COR-L47 (cell line): ENCODE measurements at places on chromosomes 7 and 10.

DNA sequence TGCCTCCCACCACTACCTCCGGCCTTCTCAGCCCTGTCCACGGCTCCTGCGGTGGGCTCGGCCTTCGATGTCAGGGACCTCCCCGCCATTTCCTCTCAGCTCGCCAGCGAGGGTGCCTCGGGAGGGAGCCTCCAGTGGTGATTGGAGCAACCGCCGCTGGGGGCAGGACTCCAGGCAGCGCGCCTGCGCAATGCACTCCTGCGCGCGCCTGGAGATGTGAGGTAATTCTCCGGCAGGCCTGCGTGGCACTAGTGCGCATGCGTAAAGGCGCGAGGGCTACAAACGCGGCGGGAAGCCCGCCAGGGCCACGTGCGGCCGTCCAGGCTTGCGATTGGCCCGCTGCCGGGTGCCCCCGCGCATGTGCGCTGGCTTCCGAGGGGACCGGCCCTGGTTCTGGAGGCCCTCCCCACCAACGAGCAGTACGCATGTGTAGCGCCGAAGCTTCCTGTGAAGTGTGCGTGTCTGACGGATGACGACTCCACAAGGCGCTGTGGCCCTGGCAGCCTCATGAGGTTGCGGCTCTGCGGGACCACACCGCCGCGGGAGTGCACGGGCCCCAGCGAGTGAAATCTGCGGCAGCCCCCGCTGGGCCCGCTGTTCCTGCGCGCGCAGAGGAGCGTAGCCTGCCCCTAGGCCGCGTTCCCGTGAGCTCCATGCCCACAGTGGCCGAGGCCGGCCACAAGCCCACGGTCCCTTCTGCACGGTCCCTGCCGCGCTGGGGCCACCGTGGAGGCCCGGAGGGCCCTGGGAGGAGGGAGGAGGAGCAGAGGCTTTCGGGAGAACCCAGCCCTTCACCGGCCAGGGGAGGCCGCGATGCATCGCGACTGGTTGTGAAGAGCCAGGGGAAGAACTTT is at the start of gene SYCE1:
Gene SYCE1 (minus strand): TSS at position 143 of the 854 bp plus-strand sequence. CDS start 54 bp downstream, at position 89.
- DNase-seq = no peak

DNA sequence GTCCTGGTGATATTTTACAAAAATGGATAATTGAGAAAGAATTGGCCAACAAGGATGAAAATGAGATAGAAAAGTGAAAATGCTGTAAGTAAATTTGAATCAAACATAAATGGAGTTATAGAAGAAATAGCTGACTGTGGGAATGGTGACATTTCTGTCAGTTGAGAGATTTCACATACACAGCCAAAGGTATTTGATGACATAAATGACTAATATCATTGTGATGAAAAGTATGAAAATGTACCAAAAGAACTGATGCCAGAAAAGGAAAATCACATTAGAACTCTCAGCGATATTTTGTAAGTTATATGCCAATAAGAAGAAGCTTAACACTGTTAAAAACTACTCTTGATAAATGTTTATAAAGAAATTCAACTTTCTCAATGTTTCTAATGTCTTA is 54.9 kb downstream of the TFPI2 start:
- no peak for DNase-seq

GRCh38 chr7:2908103-2908683 is 64.1 kb upstream of the GNA12 start:
- DNase-seq = no peak

DNA sequence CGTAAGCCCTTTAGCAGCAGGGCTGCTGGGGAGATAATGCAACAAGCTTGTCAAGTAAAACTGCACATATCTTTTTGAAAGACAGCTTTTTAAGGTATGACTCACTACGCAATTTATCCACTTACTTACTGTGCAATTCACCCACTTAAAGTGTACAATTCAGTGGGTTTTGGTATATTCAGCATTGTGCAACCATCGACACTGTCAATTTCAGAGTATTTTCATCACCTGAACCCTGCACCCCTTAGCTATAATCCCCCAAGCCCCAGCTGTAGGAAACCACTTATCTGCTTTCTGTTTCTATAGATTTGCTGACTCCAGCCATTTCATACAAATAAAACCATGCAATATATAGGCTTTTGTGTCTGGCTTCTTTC is 168.0 kb downstream of the PTPN20 start:
- DNase-seq = no peak

- DNase-seq = no peak
Measured at GRCh38 chr7:106246902-106247711, 37.7 kb downstream of the NAMPT start.

- no peak for DNase-seq
Measured at GRCh38 chr7:42930889-42931288, 1.1 kb downstream of the PSMA2 start.

- no peak for DNase-seq
Measured at GRCh38 chr7:127979728-127980126, 51.5 kb downstream of the LRRC4 start.

DNA sequence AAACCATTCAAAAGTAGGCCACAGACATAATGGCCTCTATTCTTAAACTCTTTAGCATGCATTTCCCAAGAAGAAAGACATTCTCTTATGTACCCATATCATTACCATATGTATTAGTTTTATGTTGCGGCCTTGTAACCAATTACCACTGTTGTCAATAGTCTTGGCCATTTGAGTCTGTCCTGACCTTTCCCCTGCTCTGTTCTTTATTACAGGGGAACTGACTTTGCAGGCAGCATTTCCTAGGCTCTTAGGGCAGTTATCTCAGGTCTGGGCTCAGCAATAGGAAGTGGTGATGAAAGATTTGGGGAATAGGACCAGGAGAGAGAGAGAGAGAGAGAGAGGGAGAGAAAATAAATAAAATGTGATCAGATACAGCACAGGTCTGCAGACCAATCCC is 194.5 kb upstream of the LRGUK start:
- DNase-seq = no peak

- no peak for DNase-seq
Measured at GRCh38 chr10:88213065-88213605, 349.7 kb downstream of the PTEN start.

DNA sequence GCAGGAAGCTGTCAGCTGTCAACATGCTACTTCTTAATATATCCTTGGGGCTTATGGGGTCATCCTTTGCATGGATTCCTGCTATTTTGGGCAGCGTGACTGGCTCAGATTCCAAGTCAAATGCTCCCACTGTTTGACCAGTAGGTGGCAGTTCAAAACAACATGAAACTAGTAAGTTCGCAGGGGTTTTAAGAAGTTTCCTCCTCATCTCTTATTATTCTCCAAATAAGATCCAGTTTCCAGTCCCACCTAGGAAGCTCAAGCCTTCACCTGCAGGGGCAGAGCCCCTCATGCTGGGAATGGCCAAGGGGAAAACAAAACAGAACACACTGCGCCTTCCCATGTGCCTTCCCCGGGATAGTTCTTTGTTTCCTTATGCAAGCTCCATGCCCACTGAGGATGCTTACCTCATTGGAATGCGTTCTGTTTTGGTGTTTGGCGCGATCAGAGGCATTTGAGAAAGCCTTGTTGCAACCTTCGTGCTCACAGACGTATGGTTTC is 259.8 kb downstream of the GLI3 start:
- DNase-seq = no peak

DNA sequence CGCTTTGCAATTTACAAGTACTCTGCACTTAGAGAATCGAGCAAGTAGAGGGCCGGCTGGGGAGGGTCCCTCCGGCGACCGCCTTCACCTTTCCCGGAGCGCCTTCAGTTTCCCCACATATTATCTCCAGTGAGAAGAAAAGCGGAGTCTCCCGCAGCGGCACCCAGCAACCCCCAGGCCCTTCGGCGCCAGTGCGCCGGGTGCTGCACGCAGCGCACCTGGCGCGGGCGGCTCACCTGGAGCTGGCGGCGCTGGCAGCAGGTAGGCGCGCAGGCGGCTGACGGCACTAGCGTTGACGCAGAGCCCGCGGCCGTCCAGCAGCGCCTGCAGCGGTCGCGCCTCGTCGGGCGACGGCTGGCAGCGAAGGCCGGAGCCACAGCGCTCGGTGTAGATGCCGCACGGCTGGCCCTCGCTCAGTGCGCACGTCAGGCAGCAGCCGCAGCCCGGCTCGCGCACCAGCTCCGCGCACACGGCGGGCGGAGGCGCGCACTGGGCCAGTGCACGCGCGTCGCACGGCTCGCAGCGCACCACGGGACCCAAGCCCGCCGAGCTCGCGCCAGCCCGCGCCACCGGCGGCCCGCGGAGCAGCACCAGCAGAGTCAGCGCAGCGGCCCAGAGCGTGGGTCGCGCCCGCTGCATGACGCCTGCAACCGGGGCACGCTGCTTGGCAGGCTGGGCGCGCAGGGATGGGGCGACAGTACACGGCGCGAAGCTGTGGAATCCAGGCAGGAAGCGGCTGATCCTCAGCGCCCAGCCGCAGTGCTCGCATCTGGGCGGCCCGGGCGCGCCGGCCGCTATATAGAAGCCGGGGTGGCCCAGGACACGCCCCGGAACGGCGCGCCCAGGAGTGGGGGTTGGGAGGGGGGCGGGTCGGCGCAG is at the start of gene IGFBP3:
Gene IGFBP3 (minus strand): TSS at position 771 of the 879 bp plus-strand sequence. CDS start 132 bp downstream, at position 639.
- peak; percentile 72 for DNase-seq

DNA sequence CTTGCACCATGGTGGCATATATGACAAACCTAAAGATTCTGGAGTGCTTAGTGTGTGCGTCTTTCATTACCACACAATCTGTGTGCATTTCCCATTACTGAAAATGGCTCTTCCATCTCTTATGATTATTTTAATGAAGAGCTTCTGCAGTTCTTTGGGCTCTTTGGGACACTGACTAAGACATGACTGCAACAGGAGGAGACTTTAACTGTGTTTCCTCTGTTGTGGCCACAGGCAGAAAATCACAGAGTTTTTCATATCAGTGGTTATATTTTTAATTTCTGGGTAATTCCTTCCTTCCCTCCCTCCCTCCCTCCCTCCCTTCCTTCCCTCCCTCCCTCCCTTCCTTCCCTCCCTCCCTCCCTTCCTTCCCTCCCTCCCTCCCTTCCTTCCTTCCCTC is 58.1 kb downstream of the WNT2 start:
- DNase-seq = no peak

DNA sequence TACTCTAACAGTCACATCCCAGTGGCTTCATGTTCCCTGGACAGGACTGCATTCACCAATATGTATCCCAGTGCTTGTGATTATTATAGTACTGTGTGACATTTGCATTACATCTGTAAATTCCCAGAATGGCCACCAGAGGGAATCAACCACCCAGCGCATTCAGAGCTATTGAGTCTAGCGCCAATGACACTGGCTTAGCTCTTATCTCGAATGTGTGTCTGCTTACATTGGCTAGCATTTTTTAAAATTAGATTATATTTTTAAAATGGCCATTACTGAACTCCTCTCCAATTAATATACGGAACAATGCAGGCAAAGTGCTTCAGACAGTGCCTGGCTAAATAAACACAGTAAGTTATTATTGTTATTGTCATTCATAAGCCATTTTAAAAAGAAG is 36.3 kb downstream of the TRIL start:
- peak; percentile 92 for DNase-seq

GRCh38 chr10:132447446-132448247 is 50.6 kb downstream of the PWWP2B start:
- no peak for DNase-seq

GRCh38 chr10:91642831-91643692 is 10.2 kb upstream of the PPP1R3C start:
- no peak for DNase-seq

DNA sequence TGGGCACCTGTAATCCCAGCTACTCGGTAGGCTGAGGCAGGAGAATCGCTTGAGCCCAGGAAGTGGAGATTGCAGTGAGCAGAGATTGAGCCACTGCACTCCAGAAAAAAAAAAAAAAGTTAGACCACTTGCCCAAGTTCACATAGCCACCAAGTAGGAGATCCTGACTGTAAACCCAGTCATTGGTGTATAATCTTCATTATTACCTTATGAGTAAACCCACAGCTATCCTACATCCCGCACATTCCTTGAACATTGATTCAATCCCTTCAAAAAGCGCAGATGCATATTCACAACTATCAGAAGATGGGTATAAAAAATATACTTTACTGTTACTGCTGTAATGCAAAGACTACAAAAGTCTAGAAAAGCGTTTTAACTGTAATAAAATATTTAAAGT is 512.9 kb downstream of the SUGCT start:
- DNase-seq = no peak

GRCh38 chr7:116339564-116339963 is 129.2 kb downstream of the TES start:
- no peak for DNase-seq

DNA sequence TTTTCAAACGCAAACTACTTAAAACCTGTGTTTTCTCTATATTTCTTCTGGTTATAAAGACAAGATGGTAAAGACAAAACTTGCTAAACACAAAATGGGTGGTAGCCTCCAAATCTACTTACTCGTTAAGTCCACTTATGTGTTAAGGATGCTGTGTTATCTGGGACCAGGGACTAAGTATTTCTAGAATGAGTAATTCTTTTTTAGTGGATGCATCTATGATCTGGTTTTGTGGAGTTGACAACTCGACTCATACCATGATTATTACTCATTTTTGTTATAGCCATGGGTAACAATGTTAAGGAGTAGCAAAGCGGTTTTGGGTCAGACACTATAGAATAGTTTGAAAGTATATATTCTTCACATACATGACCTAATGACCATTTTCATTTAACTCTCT is 239.5 kb upstream of the FOXP2 start:
- no peak for DNase-seq

- no peak for DNase-seq
Measured at GRCh38 chr7:23353172-23353571, 54.0 kb downstream of the MALSU1 start.

- DNase-seq = no peak
Measured at GRCh38 chr10:124572751-124573150, 111.1 kb downstream of the LHPP start.

DNA sequence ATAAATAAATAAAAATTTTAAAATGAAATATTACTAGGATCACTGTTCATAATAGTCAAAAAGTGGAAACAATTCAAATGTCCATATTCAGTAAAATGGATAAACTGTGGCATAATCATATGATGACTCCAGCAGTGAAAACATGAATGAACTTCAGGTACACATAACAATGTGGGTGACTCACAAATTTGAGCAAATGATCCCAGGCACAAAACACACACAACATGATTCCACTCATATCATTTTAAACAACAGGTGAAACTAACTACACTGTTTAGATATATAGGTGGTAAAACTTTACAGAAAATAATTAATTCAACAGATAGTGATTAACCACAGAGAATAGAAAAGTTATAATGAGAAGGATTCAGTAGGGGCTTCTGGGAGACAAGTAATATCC is 14.7 kb upstream of the SAMD8 start:
- no peak for DNase-seq

- no peak for DNase-seq
Measured at GRCh38 chr7:57821438-57822382, 371.7 kb downstream of the ZNF716 start.

DNA sequence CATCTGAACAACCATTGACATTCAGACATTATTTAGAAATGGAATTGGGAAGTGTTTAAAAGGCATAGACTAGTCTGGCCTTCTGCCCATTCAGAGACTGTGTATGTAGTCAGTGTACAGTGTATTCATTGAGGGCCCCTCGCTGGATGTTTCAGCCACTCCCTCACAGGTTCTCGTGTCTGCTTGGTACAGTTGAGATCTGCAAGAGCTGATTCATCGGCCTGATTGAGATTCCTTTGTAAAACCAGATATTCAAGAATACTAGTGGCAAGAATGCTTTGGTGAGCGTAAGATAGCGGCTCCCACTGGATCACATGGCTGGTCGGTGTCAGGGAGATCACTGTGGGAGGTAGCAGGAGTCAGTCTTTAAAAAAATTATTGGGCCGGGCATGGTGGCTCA is 119.5 kb downstream of the TCF7L2 start:
- DNase-seq = no peak

- DNase-seq = no peak
Measured at GRCh38 chr7:108360058-108360800, 96.0 kb downstream of the NRCAM start.
